ENCODE measurements at places on chromosomes 12 and 14. TPM values are rescaled to one million over a fixed set of nuclear protein-coding genes. Genes with fewer than 3 reads are reported as not detected.

GRCh38 chr14:74299061-74299545, 3.6 kb downstream of the ABCD4 start:
- peak; percentile 64 for DNase-seq

GRCh38 chr12:71174825-71175224, 17.0 kb upstream of the TSPAN8 start:
- no peak for DNase-seq

PARP2 gene
- 15.2 TPM for total RNA-seq

LALBA gene
- total RNA-seq = not detected
